ENCODE measurements at places on chromosomes 7 and 10. TPM values are rescaled to one million over a fixed set of nuclear protein-coding genes. Genes with fewer than 3 reads are reported as not detected.

GRCh38 chr7:101990811-101991418, 173.5 kb downstream of the CUX1 start:
- no peak overlapping the region for H3K4me3 ChIP-seq
- DNase-seq: no peak
- no peaks in the 10 kb centered on the region for H3K36me3 ChIP-seq
- peaks cover 13% of the 10 kb centered on the region for H3K4me1 ChIP-seq
- no peak overlapping the region for H3K27ac ChIP-seq
- H3K27me3 ChIP-seq: no peaks in the 10 kb centered on the region

- H3K36me3 ChIP-seq: no peaks in the 10 kb centered on the region
- no peaks in the 10 kb centered on the region for H3K4me1 ChIP-seq
- no peak overlapping the region for H3K27ac ChIP-seq
Measured at GRCh38 chr7:34747176-34747781, 89.3 kb downstream of the NPSR1 start.

DNA sequence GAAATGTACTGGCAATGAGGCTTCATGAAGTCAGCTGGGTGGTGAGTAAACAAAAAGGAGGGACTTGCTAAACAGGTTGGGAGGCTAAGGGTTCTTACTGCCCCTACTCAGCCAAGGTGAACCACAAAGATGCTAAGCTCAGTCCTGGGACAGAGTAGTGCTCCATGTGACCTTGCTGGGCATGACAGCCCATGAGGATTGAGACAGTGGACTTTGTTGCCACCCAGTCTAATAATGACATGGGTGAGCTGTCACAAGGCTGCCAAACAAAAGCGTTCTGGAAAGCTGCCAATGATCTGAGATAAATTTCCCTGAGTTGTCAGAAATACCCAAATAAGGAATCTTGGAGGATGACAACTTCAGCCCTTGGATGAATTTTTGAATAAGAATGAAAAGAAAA, 75.2 kb downstream of the CLEC2L start:
- H3K27me3 ChIP-seq: no peaks in the 10 kb centered on the region
- H3K27ac ChIP-seq: no peak overlapping the region
- no peaks in the 10 kb centered on the region for H3K4me1 ChIP-seq

DNA sequence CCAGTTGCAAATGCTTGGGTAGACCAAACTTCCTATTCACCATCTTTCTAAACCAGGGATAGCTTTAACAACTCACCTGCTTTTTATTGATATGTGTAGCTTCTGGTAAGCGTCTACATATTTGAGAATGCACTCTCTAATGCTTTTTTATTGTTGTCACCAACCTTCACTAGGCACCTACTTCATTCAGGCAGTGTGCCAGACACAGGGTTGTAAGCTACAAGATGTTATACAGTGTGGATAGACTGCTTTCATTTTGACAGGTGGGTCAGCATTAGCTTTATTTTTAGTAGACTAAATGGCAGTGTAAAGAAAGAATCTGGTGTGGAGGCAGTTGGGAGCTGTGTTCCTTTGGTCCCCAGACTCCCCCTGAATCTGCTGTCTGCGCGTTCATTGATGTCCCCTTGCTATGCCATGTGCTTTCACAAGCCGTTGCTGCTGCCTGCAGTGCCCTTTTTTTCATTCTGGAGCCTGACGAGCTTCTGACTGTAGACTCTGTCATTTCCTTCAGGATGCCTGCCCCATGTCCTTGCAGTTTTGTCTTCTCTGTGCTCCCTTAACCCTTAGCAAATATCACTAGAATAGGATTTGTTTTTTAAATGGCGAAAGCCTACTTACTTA, 32.1 kb downstream of the NRF1 start:
- H3K27me3 ChIP-seq: no peaks in the 10 kb centered on the region
- no peak for DNase-seq
- no peak overlapping the region for H3K4me3 ChIP-seq
- no peak overlapping the region for H3K27ac ChIP-seq
- H3K36me3 ChIP-seq: no peaks in the 10 kb centered on the region

- DNase-seq: no peak
- H3K27ac ChIP-seq: no peak overlapping the region
- H3K36me3 ChIP-seq: no peaks in the 10 kb centered on the region
- no peaks in the 10 kb centered on the region for H3K4me1 ChIP-seq
- no peak overlapping the region for H3K4me3 ChIP-seq
Measured at GRCh38 chr10:127522298-127522697, 26.8 kb upstream of the NPS start.

- H3K4me1 ChIP-seq: peaks cover 3% of the 10 kb centered on the region
- peak overlapping the region; percentile 62 for H3K27ac ChIP-seq
- H3K36me3 ChIP-seq: peaks cover 5% of the 10 kb centered on the region
- peak overlapping the region; percentile 86 for H3K4me3 ChIP-seq
- H3K27me3 ChIP-seq: no peaks in the 10 kb centered on the region
Measured at GRCh38 chr10:125160856-125161706, 718 bp upstream of the CTBP2 start.

ABCA13 gene
- total RNA-seq: 0.13 TPM
